Stimulated activated CD4-positive, alpha-beta T cell treated with anti-CD3 and anti-CD28 coated beads, Interleukin-1b, Interleukin-23, amount 100 ng/mL, for 1 hour (primary cell): ENCODE measurements at places on chromosomes 13 and 19.

DNA sequence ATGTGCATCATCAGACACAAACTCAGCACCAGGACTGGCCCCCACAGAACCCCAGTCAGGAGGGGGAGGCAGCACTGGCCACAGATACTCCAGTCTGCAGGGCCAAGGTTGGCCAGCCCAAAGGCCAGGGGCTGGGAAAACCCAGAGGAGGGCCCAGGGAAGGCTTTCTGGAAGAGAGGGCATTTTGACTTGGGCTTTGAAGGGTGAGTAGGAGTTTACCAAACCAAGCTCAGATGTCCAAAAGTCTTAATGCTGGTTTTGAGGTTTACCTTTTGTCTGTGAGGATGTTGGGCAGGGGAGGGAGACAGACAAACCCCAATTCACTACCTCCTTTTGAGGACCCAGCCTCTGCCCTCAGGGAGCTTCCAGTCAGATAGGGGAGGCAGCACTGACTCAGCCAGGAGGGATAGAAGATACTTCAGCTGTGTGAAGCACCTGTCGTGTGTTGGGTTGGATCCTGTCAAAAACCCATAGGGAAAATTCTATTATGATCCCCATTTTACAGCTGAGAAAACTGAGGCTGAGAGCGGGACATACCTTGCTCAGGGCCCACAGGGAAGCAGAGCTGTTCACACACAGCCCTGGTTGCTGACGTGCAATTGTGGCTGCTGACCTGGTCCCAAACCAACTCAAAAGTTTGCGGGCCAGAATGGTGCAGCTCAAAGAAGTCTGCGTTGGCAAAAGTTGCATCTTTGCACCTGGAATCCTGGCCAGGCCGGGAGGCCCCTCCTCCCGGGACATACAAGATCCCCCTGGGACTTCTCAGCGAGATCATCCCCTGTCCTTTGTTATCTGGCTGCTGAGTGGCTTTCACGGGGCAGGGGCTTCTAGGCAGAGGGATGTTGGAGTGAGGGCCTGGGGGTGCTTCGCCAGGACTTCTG is 13.1 kb downstream of the CILP2 start:
- no peak for DNase-seq

DNA sequence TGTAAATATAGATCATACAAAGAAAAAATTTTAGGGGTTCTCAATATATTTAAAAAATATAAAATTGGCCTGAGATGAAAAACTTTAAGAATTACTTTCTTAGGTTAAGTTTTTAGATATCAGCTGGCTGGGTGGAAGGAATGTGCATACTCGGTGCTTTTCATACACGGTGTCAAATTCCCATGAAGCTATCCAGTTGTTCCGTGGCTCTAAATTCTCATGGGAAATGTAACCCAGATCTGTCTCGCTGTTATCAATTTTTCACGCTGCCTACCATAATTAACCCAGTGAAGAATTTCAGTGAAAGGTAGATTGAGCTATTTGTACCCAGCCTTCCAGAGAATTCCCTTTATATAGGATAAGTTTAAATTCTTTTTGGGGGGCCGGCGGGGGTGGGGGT is 11.6 kb upstream of the ZNF835 start:
- no peak for DNase-seq

GRCh38 chr19:55305491-55305890 is 19.6 kb downstream of the TMEM150B start:
- DNase-seq, result no peak

GRCh38 chr13:79989217-79989661 is 351.7 kb downstream of the SPRY2 start:
- no peak for DNase-seq

- no peak for DNase-seq
Observed at GRCh38 chr19:33247441-33247819, 21.8 kb upstream of the SLC7A10 start.
